ENCODE measurements at places on chromosomes 4 and X. TPM values are rescaled to one million over a fixed set of nuclear protein-coding genes. Genes with fewer than 3 reads are reported as not detected.

Gene IL1RAPL1
- total RNA-seq, result not detected

Gene PPA2
- total RNA-seq, result 90.0 TPM

Gene ZNF157
- 0.60 TPM for total RNA-seq

Gene TAPT1
- total RNA-seq, result 58.6 TPM

Gene KIT
- 0.07 TPM for total RNA-seq

Gene RAB40AL
- total RNA-seq, result not detected

Gene NSG1
- total RNA-seq, result 3.2 TPM

Gene SEPTIN6
- 183 TPM for total RNA-seq

Gene SERPINA7
- total RNA-seq, result not detected

DNA sequence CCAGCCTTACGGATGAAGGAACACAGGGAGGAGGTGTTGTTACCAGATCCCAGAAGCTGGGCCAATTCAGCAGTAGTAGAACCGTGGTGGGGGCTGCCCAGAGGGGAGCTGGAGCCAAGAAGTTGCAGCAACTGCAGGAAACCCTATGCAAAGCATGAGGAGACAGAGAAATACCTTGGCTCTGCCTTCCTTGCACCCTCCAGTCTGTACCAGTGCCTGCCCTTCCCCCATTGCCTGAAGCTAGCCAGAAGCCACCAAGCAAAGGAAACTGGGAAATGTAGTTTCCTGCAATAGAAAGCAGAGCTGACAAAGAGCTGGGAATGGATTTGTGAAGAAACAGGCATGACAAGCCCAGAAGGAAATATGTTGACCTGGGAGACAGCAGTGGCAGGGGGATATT lies 108.7 kb upstream of the FUNDC1 start:
- H3K36me3 ChIP-seq, result no peaks in the 10 kb centered on the region
- H3K4me3 ChIP-seq, result no peak overlapping the region
- no peaks in the 10 kb centered on the region for H3K4me1 ChIP-seq
- H3K27ac ChIP-seq, result no peak overlapping the region

- H3K4me3 ChIP-seq, result no peak overlapping the region
- H3K27me3 ChIP-seq, result no peaks in the 10 kb centered on the region
- no peak overlapping the region for H3K27ac ChIP-seq
- no peak for DNase-seq
- H3K4me1 ChIP-seq, result peaks cover 1% of the 10 kb centered on the region
- no peaks in the 10 kb centered on the region for H3K36me3 ChIP-seq
Measured at GRCh38 chr4:74638689-74639088, 155.6 kb downstream of the BTC start.

- DNase-seq, result no peak
- H3K27ac ChIP-seq, result no peak overlapping the region
Measured at GRCh38 chr4:31083456-31083855, 363.3 kb downstream of the PCDH7 start.

- H3K36me3 ChIP-seq, result no peaks in the 10 kb centered on the region
- H3K27me3 ChIP-seq, result no peaks in the 10 kb centered on the region
- H3K4me3 ChIP-seq, result no peak overlapping the region
- DNase-seq, result no peak
- no peaks in the 10 kb centered on the region for H3K4me1 ChIP-seq
- H3K27ac ChIP-seq, result no peak overlapping the region
Measured at GRCh38 chrX:99719140-99719539, 690.9 kb downstream of the PCDH19 start.

DNA sequence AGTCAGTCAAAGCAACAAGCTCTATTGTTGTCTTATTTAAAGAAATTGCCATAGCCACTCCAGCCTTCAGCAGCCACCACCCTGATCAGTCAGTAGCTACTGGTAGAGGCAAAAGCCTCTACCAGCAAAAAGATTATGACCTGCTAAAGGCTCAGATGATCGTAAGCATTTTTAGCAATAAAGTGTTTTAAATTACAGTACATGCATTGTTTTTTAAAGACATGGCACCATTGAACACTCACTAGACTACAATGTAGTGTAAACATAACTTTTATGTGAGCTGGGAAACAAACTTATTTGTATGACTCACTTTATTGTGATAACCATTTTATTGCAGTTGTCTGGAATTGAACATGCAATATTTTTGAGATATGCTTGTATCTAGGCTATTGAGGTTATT lies 32.3 kb upstream of the DYNLT3 start:
- H3K27me3 ChIP-seq, result peaks cover 47% of the 10 kb centered on the region
- no peak for DNase-seq
- H3K4me3 ChIP-seq, result no peak overlapping the region
- no peak overlapping the region for H3K27ac ChIP-seq
- H3K36me3 ChIP-seq, result no peaks in the 10 kb centered on the region
- H3K4me1 ChIP-seq, result no peaks in the 10 kb centered on the region

DNA sequence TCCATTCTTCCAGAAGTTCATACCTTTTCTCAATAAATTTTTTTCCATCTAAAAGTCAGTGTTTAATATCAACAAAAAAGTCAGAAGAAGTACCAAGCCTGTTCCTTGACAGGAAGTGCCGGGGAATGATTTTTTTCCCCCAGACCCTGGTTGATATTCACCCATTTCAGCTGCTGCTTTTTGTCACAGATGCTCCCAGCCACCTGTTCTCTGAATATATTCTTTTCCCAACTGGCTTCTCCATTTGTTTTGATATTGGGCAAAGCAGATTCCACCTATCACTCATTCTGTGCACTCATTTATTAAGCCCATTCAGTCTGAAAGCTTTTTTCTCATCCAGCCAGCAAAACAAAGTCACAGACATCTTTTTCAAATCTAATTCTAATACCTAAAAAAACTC lies 139.9 kb downstream of the FRMPD4 start:
- H3K4me3 ChIP-seq, result no peak overlapping the region
- no peak for DNase-seq
- H3K36me3 ChIP-seq, result no peaks in the 10 kb centered on the region
- H3K27me3 ChIP-seq, result no peaks in the 10 kb centered on the region
- no peak overlapping the region for H3K27ac ChIP-seq
- H3K4me1 ChIP-seq, result no peaks in the 10 kb centered on the region

- no peak overlapping the region for H3K4me3 ChIP-seq
- DNase-seq, result no peak
- H3K27ac ChIP-seq, result no peak overlapping the region
- no peaks in the 10 kb centered on the region for H3K36me3 ChIP-seq
- H3K27me3 ChIP-seq, result no peaks in the 10 kb centered on the region
Measured at GRCh38 chr4:11495291-11495690, 66.6 kb upstream of the HS3ST1 start.

DNA sequence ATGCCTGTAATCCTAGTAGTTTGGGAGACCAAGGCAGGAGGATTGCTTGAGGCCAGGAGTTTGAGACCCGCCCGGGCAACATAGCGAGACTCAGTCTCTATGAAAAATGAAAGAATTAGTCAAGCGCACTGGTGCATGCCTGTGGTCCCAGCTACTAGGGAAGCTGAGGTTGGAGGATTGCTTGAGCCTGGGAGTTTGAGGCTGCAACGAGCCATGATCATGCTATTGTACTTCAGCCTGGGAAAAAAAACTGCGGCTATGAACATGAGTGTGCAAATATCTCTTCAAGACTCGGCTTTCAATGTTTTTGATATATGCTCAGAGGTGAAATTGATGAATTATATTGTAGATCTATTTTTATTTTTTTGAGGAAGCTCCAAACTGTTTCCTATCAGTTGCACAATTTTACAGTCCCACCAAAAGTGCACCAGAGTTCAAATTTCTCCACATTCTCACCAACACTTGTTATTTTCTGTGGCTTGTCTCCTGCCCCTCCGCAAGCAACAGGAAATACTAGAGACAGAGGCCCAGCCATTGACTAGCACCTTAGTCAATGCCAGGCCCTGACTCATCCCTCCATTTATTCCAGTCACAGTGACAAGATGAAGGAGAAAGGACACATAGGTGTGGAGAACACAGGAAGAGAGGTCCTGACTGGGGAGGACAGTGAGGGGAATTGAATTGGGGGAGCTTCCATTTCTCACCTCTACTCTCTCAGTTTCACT lies 33.1 kb upstream of the ZNF41 start:
- peaks cover 10% of the 10 kb centered on the region for H3K4me1 ChIP-seq
- no peaks in the 10 kb centered on the region for H3K36me3 ChIP-seq
- peaks cover 22% of the 10 kb centered on the region for H3K27me3 ChIP-seq
- no peak overlapping the region for H3K4me3 ChIP-seq

GRCh38 chr4:23022032-23022431 lies 329.3 kb downstream of the GBA3 start:
- H3K36me3 ChIP-seq, result no peaks in the 10 kb centered on the region
- no peak for DNase-seq
- no peaks in the 10 kb centered on the region for H3K4me1 ChIP-seq
- no peak overlapping the region for H3K27ac ChIP-seq
- no peak overlapping the region for H3K4me3 ChIP-seq
- no peaks in the 10 kb centered on the region for H3K27me3 ChIP-seq

DNA sequence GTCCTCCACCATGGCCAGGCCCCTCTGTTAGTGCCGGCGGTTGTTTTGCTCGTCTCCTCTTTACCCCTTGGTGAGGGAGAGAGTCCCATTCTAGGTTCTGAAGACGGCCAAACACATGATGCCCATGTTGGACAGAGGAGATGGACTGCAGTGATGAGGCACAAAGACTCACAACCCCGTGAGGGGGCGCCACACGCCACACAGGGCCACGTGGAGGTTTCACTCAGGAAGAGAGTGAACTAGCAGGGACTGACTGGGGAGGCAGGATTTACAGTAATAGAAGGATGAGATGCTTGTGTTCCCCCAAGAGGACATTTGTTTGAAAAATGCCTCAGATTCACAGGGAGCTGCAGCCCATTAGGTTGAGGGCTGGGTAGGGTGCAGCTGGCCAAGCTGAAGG lies 655.3 kb upstream of the FRG1 start:
- no peak overlapping the region for H3K4me3 ChIP-seq
- H3K27ac ChIP-seq, result no peak overlapping the region
- H3K36me3 ChIP-seq, result no peaks in the 10 kb centered on the region
- H3K4me1 ChIP-seq, result no peaks in the 10 kb centered on the region
- DNase-seq, result no peak

DNA sequence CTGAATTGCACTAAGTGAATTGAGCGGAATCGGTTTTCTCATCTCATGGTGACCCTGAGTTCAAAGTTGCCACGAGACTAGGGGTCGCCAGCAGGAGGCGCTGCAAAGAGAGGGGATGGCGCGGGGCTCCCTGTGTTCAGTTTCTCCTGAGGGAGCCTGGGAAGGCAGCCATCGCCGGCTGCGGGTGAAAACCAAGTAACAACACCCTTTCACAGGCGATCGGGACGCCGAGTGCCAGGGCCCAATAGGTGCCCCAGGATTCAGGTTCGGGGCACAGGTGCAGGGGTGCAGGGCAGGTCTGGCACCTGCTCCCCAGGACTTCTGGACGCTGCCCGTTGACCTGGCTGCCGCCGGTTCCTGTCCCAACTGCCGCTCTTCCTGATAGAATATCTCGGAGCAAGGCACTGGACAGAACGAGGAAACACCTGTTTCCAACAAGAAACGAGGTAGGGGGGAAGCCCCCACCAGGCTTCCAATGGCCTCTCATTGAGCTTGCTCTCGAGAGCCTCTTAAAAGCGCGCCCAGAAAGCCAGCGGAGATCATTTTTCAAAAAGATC lies 1.1 kb upstream of the FGF16 start:
- no peaks in the 10 kb centered on the region for H3K36me3 ChIP-seq
- peak; percentile 22 for DNase-seq
- peaks cover 14% of the 10 kb centered on the region for H3K4me1 ChIP-seq
- H3K27ac ChIP-seq, result peak overlapping the region; percentile 63
- H3K4me3 ChIP-seq, result peak overlapping the region; percentile 81

DNA sequence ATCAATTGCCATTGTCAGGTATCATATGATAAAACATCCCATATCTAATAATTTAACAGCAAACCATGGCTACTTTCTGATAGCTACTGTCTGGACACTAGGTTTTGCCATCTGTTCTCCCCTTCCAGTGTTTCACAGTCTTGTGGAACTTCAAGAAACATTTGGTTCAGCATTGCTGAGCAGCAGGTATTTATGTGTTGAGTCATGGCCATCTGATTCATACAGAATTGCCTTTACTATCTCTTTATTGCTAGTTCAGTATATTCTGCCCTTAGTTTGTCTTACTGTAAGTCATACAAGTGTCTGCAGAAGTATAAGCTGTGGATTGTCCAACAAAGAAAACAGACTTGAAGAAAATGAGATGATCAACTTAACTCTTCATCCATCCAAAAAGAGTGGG lies 7.0 kb downstream of the NPY5R start:
- H3K4me3 ChIP-seq, result no peak overlapping the region
- H3K36me3 ChIP-seq, result no peaks in the 10 kb centered on the region
- H3K4me1 ChIP-seq, result no peaks in the 10 kb centered on the region

DNA sequence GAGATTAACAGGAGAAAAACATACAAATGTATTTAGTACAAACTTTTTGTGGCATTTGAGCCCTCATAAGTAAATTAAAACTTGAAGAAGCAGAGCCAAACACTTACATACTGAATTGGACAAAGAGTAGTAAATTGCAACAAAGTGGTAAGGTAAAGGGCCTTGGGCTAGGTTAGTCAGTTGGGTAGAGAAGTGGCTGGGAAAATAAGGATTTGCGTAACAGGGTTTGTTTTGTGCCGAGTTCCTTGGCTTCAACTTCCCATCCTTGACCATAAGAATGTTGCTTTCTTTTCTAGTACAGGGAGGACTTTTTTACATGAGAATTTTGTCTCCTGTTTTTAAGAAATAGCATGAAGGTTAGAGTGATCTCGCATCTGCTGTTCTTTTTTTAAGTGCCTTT lies 33.3 kb upstream of the DSPP start:
- no peak for DNase-seq
- H3K27ac ChIP-seq, result no peak overlapping the region
- H3K4me1 ChIP-seq, result peaks cover 7% of the 10 kb centered on the region
- no peak overlapping the region for H3K4me3 ChIP-seq

- no peaks in the 10 kb centered on the region for H3K27me3 ChIP-seq
- H3K27ac ChIP-seq, result no peak overlapping the region
- H3K4me3 ChIP-seq, result no peak overlapping the region
- no peaks in the 10 kb centered on the region for H3K36me3 ChIP-seq
Measured at GRCh38 chr4:163757219-163757618, 262.7 kb downstream of the TMA16 start.

DNA sequence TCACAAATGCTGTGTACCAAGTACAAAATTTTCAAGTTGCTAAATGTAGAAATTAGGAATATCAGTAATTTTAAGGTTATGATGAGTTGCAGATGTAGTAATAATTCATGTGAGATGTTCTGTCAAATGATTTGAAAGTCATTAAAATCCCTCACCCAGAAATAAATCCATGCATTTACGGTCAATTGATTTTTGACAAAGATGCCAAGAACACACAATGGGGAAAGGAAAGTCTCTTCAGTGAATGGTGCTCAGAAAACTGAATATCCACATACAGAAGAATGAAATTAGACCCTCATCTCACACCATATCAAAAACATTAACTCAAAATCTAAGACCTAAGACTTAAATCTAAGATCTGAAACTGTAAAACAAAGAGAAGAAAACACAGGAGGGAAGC lies 12.9 kb upstream of the BMPR1B start:
- no peaks in the 10 kb centered on the region for H3K27me3 ChIP-seq
- no peak overlapping the region for H3K4me3 ChIP-seq
- H3K4me1 ChIP-seq, result no peaks in the 10 kb centered on the region
- H3K36me3 ChIP-seq, result peaks cover 2% of the 10 kb centered on the region
- H3K27ac ChIP-seq, result no peak overlapping the region
